Activated naive CD4-positive, alpha-beta T cell (primary cell): ENCODE measurements at places on chromosomes 7 and 10.
A peak's percentile ranks its signal among the peaks of the same experiment; 100 is the strongest.

DNA sequence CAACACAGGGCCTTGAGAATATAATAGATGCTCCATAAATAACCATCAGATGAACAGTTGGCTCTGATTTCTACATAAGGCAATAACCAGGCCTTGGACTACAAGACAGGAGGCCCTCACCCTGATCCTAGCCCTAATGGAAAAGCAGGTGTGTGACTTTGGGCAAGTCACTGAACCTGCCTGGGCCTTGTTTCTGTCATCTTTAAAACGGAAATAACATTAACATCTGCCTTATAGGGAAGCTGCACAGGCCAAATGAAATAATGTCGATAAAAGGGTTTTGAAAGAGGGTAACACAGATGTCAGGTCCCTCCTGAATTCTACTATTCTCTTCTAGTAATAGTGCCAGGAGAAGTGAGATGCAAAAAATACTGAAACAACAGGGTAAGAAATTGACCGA, 20.7 kb downstream of the PIK3AP1 start:
- DNase-seq = no peak

DNA sequence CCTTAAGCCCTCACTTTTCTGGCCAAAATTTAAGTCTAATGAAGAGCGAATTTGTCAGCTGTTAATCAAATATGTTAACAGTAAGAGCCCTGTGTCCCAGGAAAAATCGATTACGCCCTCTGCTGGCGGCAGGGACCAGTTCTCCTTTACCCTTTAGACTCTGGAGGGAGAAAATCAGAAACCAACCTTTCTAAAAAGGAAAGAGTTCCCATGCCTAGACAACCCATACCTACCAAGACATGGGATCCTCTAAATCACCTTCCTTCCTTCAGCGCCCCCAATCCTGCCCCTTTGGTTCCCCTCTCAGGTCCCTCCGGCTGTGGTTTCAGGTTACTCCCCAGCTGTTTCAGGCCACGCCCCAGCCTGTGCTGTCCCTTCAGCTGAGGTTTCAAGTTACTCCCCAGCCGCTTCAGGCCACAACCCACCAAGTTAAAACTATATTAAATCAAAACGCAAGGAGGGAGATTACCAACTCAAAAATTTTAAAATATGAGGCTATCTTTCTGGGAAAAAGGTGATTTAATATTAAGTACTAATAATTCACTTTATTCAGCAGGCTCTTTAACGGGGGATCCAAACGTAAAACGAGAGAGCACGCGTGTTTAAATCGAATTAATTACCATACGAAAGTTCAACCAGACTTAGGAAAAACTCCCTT, 1.4 kb upstream of the AKR1B15 start:
- DNase-seq = peak; percentile 64

DNA sequence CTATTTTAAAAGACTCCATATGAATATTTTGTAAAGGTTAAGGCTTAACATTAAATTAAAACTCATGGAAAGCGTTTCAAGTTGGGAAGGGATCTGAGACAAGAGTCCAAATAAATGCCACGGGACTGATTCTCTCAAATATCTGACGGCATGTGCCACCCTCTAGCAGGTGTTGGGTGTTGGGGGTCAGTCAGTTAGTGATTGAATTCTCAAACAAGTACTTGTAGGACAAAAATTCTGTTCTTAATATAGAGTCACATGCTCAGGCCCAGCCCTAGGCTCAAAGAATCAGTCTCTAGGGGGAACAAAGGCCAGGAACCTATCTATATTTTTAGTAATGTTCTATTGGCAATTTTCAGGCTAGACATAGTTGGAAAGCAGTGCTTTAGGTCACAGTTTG, 39.1 kb downstream of the SGCE start:
- no peak for DNase-seq

DNA sequence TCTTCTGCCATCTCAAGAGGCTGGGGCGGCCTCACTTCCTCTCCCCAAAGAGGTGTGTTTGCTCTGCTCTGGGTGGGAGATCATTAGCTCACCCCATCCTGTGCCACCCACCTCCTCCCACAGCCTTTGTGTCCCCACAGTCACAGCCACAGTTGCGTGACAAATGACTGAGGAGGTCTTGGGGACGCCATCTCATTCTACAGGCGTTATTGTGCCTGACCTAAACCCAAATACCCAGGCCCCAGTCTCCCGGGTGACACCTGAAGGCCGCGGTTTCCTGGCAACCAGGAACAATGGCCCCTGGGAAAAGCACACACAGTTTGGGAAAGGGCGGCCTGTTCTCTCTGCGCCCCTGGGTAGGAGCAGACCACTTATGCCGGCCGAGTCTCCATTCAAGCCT, 51.6 kb downstream of the SLIT1 start:
- DNase-seq = no peak

- DNase-seq = no peak
These were observed 32.8 kb upstream of the VIPR2 start for GRCh38 chr7:159177284-159177953.

DNA sequence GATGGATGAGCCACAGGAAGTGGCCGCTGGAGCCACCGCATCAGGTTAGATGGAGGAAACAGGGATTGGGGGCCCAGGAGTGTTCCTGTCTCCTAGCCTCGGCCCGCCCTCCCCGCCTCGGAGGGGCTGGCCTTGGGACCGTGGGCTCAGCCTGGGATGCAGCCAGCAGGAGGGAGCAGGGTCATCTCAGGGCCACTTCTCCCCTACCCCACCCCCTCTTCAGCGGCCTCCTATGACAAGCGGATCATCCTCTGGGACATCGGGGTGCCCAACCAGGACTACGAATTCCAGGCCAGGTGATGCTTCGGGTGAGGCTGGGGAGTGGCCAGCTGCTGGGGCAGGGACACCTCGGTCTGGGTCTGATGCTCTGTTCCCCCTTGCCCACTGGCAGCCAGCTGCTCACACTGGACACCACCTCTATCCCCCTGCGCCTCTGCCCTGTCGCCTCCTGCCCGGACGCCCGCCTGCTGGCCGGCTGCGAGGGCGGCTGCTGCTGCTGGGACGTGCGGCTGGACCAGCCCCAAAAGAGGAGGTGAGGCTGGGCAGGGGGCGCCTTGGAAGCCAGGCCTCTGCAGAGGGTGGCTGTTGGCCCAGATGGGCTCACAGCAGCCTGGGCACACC, 4.7 kb downstream of the LRWD1 start:
- DNase-seq = no peak

- no peak for DNase-seq
These were observed 259.4 kb downstream of the CCSER2 start for GRCh38 chr10:84587789-84588188.

DNA sequence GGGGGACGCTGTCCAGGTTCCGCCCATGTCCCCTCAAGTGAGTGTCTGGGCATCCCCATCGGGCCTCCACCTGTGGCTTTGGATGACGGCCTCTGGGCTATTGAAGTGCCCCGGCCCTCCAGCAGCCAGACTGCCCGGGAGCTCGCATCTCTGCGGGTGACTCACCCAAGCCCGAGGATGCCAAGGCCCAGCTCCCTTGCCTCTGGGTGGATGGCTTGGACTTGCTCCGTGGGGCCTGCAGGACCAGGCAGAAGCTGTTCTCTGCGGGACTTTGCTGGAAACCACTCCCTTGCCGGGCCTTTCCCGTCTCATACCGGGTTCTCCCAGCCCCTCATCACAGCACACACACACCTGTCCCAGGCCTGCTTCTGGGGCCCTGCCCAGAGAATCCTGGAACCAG, 22.4 kb downstream of the DPYSL4 start:
- no peak for DNase-seq

GRCh38 chr10:62511238-62511637, 137.1 kb downstream of the ZNF365 start:
- DNase-seq = no peak

- no peak for DNase-seq
These were observed 25.0 kb downstream of the RTKN2 start for GRCh38 chr10:62243647-62243997.

DNA sequence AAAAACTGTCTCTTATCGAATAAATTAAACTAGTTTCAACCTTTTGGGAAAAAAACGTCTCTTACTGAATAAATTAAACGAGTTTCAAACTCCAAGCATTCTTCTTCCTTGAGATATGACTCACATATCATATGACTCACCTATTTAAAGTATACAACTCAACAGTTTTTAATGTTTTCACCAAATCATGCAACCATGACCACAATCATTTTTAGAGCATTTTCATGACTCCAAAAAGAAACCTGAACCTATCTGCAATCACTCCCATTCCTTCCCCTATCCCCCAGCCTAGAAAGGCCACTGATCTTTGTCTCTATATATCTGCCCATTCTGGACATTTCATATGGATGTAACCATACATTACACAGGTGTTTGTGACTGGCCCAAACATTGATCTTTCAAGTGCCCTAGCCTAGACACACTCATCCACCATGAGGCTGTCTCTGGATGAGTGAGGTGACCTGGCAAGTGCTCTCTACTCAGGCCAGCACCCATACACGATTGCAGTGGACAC, 115.3 kb downstream of the PIP4K2A start:
- no peak for DNase-seq

DNA sequence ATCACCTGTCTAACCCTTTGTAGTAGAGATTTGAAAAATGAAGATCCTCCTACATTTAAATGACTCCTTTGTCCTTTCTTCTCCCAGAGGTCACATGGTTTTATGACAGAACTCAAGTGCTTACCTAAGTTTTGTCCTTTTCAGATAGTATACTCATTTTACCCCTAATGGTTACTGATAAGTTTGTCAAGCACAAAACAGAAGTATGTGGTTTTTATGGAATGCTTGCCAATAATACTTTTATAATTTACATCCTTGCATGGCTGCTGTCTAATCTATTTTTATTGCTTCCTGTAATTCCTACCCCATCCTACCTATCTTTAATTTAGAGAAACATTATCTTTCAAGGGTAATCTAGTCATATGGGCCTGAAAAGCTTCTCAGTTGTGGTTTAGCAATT, 37.5 kb downstream of the HELLS start:
- DNase-seq = no peak

DNA sequence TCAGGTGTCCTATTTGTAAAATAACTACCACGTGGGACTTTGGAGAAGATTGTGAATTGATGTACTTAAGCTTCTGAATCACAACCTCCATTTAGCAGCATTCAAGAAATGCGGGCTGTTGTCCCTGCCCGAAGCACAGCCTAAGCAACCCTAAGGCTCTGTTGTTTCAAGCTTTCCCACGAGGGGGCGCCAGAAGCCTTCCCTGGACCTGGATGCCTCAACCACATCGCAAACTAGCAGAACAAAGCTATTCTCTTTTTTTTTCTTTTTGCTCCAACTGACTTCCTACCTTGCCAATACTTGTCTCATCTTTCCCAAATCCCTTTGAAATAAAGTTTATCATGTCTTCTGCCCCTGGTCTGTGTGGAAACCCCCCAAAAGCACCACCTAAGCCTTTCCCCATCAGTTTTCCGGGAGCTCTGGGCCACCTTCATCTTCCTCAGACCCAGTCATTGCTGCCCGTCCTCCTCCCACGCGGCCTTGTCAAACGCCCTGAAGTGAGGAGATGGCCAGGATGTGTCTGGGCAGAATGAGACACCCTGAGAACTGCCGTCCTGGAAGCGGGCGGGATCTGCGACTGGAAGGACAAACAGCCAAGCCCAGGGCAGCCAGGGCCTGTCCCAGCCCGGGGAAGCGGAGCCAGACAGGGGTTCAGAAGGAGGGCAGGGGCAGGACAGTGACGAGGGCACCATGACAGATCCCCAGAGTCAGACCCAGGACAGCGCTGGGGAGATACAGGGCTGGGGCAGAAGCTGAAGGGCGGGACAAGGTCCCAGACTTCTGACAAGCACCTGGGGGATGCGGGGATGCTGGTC, 112.7 kb downstream of the SLIT1 start:
- DNase-seq = peak; percentile 55

GRCh38 chr10:100907773-100908363, 4.9 kb upstream of the SLF2 start:
- no peak for DNase-seq

- no peak for DNase-seq
These were observed 185.2 kb upstream of the PITRM1 start for GRCh38 chr10:3357737-3358136.

DNA sequence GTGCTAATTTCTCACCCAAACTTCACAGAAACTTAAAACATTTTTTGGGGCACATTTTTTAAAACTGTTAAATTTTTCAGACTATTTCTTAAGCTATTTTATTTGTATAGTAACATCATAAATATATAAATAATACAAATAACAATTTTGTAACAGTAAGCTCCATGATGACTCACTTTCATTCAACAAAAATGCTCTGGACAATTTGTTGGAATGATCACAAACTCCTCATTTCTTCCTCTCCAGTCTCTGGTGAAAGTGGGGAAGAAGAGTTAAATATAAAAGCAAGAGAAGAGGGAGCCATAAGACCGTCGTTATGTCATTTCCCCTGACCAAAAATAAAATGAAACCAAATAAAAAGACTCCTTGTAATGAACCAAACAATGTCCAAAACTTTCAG, 162.4 kb downstream of the AGMO start:
- DNase-seq = no peak

DNA sequence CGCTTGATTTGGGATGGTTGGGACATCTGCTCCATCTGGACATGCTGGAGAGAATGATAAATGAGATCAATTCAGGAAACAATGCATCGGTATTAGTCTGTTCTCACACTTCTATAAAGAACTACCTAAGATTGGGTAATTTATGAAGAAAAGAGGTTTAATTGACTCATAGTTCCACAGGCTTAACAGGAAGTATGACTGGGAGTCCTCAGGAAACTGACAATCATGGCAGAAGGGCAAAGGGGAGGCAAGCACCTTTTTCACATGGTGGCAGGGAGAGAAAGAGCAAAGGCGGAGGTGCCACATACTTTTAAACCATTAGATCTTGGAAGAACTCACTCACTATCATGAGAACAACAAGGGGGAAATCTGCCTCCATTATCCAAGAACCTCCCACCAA, 16.8 kb upstream of the TSPAN12 start:
- no peak for DNase-seq

GRCh38 chr10:69828144-69828870, 26.6 kb downstream of the COL13A1 start:
- no peak for DNase-seq

- DNase-seq = no peak
These were observed 90.7 kb downstream of the COL13A1 start for GRCh38 chr10:69892406-69892805.
